ENCODE measurements at places on chromosomes 2 and 18.

GRCh38 chr2:85439986-85440385 lies 21.5 kb downstream of the SH2D6 start:
- no peak for DNase-seq

GRCh38 chr2:3461801-3462492 lies 57.4 kb downstream of the ADI1 start:
- peak; percentile 82 for DNase-seq

- no peak for DNase-seq
These were observed 91.4 kb downstream of the ACAA2 start for GRCh38 chr18:49721981-49722380.

GRCh38 chr2:153474407-153474806 lies 4.2 kb downstream of the RPRM start:
- no peak for DNase-seq

DNA sequence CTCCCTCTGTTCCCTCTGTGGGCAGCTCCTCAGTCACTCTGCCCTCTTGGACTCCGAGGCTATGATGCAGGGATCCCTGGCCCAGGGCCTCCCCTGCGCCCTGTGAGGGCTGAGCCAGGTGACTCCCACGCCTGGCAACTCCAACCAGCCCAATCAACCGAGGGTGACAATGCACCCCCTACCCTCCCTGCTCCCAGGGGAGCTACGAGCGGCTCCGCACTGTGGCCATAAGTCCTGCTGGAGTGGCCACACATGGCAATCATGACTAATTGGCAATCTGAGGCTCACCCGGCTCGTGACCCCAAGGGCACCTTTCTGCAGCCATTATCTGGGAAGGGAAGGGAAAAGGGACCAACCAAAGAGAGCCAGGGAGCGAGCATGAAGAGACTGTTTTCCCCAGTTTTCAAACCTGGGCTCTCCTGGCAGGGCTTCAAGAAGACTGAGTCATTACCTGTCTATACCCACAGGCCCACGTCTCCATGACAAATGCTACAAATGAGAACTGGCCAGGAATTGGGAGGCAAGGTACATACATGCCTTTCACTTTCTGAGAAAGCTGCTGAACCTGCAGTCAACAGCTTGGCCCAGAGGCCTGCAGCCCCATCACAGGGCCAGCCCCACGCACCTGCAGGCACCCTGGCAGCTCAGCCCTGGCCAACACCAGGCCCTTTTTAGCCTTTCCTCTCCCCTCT lies 45.1 kb downstream of the RPL31 start:
- DNase-seq: no peak

DNA sequence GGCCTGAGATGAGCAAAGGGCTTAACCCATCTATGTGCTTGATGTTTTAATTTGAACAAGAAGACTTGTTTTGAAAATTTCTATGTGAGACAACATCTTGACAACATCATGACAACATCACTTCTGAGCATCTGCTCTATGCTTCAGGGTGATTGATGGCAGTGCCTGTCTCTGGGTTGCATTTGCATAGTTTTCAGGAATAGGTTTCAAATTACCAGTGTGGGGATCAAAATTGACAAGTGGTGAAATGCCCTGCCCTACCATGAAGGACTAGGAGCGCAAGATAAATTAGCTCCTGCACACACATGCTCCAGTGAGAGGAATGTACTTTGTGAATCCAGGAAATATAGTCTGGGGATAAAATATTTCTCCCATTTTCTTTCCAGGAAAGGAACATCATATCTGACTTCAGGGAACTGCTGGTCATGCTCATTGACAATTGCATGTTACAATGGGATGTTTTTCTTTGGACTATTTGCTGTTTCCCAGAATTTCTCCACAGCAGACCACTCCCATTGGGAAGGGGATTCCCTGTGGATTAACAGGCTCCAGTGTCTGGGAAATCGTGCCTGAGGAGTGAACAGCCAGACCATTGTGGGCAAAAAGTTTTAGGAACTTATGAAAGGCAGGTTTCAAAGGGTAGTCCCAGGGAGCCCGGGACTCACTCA lies 45.3 kb upstream of the IL1R2 start:
- DNase-seq: no peak

- DNase-seq: no peak
These were observed 92.3 kb downstream of the HS1BP3 start for GRCh38 chr2:20558391-20559150.

GRCh38 chr18:74935434-74935833 lies 273.5 kb downstream of the PTGR3 start:
- DNase-seq: no peak

DNA sequence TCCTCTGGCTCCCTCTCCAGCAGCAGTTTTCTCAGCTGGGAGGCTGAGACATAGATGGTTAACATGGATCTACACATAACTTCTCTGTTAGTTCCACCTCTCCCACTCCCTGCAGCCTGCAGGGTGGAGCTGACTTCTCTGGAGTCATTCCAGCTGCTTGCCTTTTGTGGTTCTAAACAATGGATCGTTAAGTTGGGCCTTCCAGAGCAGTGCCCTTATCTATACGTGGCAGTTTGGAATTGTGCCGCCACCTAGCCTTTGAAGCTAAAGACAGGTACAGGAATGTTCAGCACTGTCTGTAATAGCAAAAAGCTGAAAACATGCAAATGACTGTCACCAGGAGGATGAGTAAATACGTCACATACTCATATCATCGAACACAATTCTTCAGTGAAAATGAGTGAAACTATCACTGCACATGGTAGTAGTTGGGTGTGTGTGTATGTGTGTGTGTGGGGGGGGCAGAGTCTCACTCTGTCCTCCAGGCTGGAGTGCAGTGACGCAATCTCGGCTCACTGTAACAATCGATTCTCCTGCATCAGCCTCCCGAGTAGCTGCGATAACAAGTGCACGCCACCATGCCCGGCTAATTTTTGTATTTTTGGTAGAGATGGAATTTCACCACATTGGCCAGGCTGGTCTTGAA lies 50.3 kb downstream of the SH2D6 start:
- peak; percentile 44 for DNase-seq

- DNase-seq: peak; percentile 66
These were observed 1.9 kb downstream of the MCFD2 start for GRCh38 chr2:46913471-46914381.

DNA sequence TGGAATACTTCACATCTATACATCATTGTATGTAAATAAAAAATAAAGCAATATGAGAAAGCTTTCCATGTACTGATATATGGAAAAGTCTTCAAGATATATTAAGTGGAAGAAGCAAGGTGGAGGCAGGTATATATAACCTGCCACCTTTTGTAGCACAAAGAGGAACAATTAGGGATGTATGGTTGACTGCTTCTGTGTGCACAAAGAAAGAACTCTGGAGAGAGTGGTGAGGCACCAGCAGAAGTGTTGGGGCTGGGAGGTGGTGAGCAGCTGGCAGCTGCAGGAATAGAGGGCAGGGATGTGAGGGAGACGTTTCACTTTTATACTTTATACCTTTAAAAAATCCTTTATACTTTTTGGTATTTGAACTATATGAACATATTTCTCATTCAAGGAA lies 26.1 kb downstream of the KIF5C start:
- DNase-seq: no peak

DNA sequence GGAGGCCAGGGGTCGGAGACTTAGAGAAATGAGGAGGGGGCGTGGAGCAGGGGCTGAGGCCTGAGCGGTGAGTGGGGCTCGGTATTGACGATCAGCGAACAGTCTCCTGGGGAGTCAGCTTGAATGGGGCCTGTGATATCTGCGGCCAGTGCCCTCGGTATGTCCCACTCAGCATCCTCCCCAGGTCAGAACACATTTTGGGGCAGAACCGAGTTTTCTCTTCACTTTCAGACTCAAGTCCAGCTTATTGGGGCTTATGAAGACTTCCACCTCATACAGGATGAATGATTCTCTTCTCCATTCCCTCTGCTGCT lies 82.6 kb downstream of the RRM2 start:
- no peak for DNase-seq

DNA sequence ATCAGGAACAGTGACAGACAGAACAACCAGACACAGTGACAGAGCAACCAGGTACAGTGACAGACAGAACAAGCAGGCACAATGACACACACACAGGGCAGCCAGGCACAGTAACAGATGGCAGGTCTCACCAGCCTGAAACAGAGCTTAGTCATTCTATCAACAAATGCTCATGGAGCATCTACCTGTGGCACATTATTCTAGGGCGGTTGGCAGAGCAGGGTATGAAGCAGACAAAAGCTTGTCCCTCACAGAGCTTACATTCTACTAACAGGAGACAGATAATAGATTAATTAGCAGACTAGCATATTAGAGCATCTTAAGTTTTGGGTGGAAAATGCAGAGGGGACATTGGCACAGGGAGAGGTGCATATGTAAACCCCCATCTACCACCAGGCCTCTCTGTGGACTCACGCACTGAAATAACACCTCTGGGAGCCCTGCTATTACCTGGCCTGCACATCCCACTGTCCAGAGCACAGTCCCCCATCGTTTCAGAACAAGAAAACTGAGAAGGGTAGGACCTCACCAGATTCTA lies 64.1 kb upstream of the RAB6C start:
- no peak for DNase-seq

- DNase-seq: no peak
These were observed 312.7 kb downstream of the ETAA1 start for GRCh38 chr2:67709835-67710234.

GRCh38 chr2:113342650-113343049 lies 63.9 kb upstream of the PAX8 start:
- no peak for DNase-seq

- DNase-seq: no peak
These were observed 9.9 kb upstream of the ZEB2 start for GRCh38 chr2:144529841-144530240.

DNA sequence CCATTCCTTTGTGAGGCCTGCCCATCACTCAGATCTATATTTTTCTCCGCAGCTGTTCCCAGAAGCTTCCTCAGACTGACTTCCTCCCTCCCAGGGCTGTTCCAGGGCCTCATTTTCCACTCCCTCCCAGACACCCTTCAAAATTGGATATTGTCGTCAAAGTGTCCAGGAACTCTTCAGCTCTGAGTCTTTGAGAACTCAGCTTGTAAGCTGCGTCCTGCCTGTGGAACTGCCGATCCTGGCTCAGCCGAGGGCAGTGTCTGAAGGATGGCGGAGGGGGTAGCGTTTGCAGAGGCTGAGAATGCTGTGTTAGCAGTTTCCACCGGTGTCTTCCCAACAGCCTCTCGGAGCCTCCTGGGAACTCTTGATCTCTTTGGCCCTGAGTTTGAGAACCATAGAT lies 27.1 kb downstream of the NCK2 start:
- DNase-seq: no peak

GRCh38 chr2:98768384-98769113 lies 37.6 kb upstream of the MGAT4A start:
- peak; percentile 52 for DNase-seq

Data from choroid plexus epithelial cell (primary cell).